ENCODE measurements at places on chromosomes 3 and 15. TPM values are rescaled to one million over a fixed set of nuclear protein-coding genes. Genes with fewer than 3 reads are reported as not detected.

Gene ARRDC4
- 0.39 TPM for total RNA-seq

Gene TNFSF10
- 140 TPM for total RNA-seq

Gene ZPLD1
- total RNA-seq = not detected

Gene DCBLD2
- total RNA-seq = 2.4 TPM

Gene SLC22A14
- not detected for total RNA-seq

Gene RSL24D1
- 64.3 TPM for total RNA-seq

Gene FBXW12
- not detected for total RNA-seq

Gene ARNT2
- not detected for total RNA-seq

Gene RPUSD2
- 14.2 TPM for total RNA-seq

Gene CCR9
- total RNA-seq = not detected

Gene SECISBP2L
- total RNA-seq = 31.6 TPM

Gene RASGRP1
- 116 TPM for total RNA-seq

Gene IQCF5
- not detected for total RNA-seq

Gene FAM174B
- total RNA-seq = 4.3 TPM

Gene OR5K2
- total RNA-seq = not detected

Gene ARPP21
- not detected for total RNA-seq

Gene NAALADL2
- not detected for total RNA-seq

Gene SNX1
- 133 TPM for total RNA-seq

Gene MYLK
- total RNA-seq = 0.30 TPM

Gene CACNA2D2
- 0.41 TPM for total RNA-seq

Gene CFAP100
- not detected for total RNA-seq

Gene ZDHHC23
- total RNA-seq = 4.0 TPM

Gene CCDC13
- not detected for total RNA-seq

Gene ULK4
- 12.6 TPM for total RNA-seq

Gene IL17RC
- total RNA-seq = 0.34 TPM

Gene NEIL1
- 1.3 TPM for total RNA-seq

Gene NANOGP8
- total RNA-seq = not detected

Gene DAZL
- not detected for total RNA-seq

Gene ACP3
- total RNA-seq = not detected

Gene MYEF2
- 37.5 TPM for total RNA-seq

Gene TBC1D5
- 51.6 TPM for total RNA-seq

Gene GPR176
- total RNA-seq = not detected

Gene INSYN1
- total RNA-seq = not detected

Gene ELP6
- total RNA-seq = 48.6 TPM

Gene SEMA7A
- 6.8 TPM for total RNA-seq

Gene FAM81A
- total RNA-seq = 1.2 TPM

Gene STAC
- not detected for total RNA-seq

Gene CCR8
- total RNA-seq = 12.6 TPM

Gene GNAT1
- not detected for total RNA-seq

Gene PLAAT1
- total RNA-seq = not detected

Gene CDHR4
- total RNA-seq = not detected

Gene EOMES
- 4.8 TPM for total RNA-seq

Gene AGTR1
- total RNA-seq = not detected

Gene ACKR2
- 1.00 TPM for total RNA-seq

Gene TMEM108
- total RNA-seq = not detected

Gene CISH
- total RNA-seq = 386 TPM

Gene FES
- 25.8 TPM for total RNA-seq

Gene ADIPOQ
- not detected for total RNA-seq

Gene TJP1
- not detected for total RNA-seq

Gene XCR1
- total RNA-seq = 0.05 TPM

Gene GOLGA6D
- total RNA-seq = not detected

Data from T-helper 2 cell treated with Interferon-gamma antibody and Interleukin-4, amounts not matched to agents 100 ng/mL and 5 ng/mL, for 36 hours (primary cell).